Spinal cord (tissue), 10 donors: ENCODE measurements at places on chromosomes 11 and 22.

DNA sequence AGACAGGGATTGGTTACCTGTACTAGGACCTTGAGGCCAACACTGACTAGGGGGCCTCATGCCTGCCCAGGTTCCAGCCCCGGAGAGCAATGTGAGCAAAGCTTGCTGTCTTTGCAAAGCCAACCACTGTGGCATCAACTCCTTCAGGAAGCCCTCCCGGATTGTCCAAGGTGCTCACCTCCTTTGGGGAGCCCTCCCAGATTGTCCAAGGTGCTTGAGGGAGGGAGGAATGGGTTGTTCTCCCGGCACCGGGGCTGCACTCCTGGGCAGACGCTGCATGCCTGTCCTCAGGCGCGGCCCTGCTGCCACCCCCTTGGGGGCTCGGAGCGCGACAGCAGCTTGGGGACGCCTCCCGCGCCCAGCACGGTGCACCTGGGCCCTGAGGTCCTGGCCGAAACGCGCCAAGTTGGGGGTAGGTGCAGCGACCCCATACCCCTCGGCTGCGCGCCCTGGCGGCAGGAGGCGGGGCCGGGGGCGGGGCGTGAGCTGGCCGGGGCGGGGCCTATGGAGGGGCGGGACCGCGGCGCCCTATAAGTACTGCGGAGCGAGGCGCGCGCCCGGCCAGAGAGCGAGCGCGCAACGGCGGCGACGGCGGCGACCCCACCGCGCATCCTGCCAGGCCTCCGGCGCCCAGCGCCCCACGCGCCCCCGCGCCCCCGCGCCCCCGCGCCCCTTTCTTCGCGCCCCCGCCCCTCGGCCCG, at the start of gene CD81:
Gene CD81, plus strand, starts transcription at position 560 of the 701 bp plus-strand sequence. CDS start 240 bp downstream, outside the sequence.
- DNase-seq, result no peak

DNA sequence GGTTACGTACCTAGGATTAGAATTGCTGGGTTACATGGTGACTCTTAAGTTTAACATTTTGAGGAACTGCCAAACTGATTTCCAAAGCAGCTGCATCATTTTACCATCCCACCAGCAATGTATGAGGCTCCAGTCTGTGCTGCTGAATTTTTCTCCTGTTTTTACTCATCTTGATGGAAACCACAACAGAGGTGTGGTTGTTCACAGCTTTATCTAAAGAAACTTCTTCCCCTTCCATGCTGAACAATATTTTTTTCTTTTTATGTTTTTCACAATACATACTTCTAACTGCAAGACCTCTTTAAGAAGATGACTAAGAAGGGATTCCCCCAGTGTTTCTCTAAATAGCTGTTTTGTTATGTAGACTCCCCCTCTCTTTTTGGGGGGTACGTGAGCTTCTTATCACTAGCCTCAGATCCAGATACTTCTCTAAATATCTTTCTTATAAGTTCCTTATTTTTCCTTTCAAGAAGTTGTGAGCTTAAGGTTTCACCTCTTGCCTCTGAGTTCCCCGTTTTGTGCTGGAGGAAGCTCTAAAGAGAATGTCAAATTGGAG, 24.0 kb downstream of the TCP11L1 start:
- no peak for DNase-seq

GRCh38 chr11:128963744-128964325, 21.2 kb upstream of the TP53AIP1 start:
- peak; percentile 84 for DNase-seq

- DNase-seq, result peak; percentile 33
Observed at GRCh38 chr11:46222490-46223251, 54.8 kb upstream of the CREB3L1 start.

- no peak for DNase-seq
Observed at GRCh38 chr11:2368178-2368850, 8.8 kb upstream of the CD81 start.

- no peak for DNase-seq
Observed at GRCh38 chr11:2185324-2186085, 13.9 kb upstream of the TH start.

DNA sequence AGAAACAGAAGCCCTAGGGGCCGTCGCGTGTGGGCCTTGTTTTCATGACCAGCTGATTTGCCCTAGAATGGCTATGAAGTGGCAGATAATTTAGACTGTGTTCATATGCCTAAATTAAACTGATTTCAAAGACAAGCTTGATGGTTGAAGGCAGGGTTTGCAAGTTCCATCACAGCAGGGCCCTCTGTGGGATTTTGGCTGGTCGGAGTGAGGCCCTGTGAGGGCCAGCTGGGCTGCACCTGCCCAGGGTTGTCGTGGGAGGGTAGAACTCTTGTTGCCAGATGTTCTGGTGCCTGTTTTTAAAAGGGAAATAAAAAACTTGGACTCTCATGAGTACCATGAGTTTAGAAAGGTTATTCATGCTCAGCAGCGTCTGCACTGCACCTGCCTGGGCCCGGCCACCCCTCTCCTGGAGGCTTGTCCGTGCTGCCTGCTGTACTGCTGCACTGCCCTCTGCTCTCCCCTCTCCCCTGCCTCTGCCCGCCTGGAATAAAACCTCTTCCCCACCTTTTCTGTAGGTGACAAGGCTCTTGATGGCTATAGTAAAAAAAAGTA, 44.1 kb downstream of the AP2A2 start:
- DNase-seq, result no peak

GRCh38 chr11:20609727-20610707, 10.6 kb downstream of the SLC6A5 start:
- DNase-seq, result no peak

DNA sequence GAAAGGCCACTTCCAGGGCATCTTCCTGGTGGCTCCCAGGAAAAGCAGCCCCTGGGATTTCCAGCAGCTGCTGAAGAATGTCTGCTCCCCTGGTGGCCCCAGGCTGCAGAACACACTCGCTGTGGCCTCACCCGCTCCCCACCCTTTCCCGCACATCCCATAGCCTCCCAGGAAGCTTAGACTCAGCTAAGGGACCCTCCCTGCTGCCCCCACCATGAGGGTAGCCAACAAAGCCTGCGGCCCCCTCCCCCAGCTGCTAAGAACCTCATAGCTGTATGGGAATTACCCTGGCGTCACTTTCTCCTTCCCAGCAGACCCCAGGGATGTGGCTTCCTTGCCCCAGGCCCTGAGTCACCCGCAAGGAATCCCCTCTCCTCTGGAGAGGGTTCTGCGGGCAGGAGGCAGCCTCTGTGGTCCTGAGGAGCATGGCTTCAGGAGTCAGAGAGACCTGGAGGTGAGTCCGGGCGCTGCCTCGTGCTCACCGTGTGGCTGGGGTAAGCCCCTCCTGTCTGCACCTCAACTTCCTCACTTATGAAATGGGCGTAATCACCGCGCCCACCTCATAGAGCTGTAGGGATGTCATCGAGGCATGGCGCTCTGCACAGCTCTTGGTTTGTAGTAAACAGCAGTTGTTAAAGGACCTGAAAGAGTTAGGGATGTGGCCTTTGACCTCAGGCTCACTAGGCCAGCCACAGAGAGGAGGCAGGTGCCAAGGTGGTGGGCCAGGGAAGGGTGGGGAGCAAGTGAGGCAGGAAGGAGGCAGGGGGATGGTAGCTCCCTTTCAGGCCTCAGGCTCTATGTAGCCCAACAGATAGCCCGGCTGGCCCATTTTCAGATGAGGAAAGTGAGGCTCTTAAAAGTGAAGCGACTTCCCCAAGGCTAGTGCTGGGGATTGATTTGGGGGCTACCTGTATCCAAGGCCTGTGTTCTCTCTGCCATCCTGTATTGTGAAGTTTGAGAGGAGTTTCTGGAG, 71.2 kb downstream of the LRRC32 start:
- no peak for DNase-seq

DNA sequence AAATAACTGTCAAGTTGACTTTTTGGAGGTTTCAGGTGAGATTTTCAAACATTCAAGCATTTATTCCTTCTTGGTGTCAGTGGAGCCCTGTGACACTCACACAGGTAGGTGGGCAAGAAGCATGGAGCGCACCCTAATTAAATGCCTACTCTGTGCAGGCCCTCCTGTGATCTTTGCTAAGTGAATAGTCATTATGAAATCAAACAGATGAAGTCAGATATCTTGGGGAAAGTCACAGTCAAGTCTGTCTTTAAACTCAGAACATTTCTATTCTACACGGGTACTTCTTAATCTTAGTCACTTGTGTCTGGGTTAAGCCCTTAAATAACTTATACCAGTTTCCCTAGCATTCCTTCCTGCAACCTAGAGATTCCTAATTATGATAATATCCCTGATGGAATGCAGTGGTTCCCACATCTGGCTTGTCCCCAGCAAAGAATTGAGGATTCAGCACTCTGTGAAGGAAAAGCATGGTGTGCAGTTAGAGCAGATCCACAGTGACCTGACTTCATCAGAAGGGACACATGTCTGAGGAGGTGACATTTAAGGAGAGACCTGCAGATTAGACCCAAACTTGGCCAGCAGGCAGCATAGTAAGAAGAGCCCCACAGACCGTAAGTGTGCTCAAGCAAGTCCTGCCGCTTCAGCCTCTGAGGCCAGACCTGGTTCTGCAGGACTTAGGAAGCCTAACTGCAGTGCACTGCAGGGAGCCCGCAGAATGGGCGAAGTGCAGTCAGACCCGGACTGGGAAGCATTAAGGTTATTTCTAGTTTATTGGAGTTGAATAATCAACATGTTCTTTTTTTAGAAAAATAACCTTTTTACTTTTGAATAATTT, 85.3 kb upstream of the GAL start:
- no peak for DNase-seq

DNA sequence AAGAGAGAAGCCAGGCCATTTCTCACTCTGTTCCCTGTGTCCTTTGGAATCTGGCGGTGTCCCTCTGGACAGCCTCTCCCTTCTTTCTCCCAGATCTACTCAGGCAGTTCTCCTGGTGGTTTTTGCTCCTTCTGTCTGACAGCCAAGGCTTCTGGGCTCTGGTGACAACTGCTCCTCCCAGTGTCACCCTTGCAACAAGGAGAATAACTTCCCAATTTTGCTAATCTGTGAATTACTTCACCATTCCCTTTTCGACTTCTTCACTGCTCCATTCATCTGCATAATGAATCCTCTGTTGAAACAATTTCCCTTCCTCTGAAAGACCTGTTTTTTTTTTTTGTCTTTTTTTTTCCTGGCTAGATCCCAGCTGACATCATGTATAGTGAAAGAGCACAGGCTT, 56.3 kb upstream of the PDE3B start:
- DNase-seq, result no peak

GRCh38 chr11:116808262-116809175, 14.6 kb downstream of the APOA4 start:
- DNase-seq, result no peak

DNA sequence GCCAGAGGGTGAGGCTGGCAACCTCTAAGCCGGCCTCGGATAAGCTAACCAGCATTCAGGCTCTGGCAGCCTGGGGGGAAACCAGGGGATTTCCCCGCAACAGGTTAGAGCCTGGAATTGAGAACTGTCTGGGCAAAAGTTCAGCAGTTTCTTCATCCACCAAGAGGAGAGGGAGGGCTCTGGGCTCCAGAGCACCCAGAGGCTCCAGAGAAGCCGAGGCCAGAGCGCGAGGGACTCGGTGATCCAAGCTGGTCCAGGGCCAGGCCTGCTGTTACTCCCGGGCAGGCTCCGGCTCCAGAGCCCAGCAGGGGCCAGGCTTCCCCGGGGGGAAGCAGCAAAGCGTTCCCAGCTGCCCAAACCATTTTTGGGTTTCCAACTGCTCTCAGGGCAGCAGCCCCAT, 13.3 kb upstream of the SH3BP1 start:
- no peak for DNase-seq

GRCh38 chr22:37647928-37648327, 8.5 kb downstream of the SH3BP1 start:
- DNase-seq, result no peak

DNA sequence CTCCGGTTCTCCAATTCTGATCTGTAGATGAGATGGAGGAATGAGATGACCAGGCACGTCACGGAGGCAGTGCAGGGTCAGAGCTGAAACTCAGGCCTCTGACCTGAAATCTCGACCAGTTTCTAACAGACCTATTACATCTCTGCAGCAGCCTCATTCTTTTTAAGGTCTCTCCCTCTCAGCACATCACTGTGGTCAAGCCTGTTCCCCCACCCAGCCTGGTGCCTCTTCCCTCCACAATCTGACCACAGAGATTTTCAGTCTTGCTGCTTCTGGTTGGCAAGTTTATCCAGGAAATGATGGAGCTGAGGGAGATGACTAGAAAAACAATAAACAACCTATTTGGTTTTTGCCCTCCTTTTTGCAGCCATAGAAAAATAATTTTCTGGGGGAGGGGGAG, 9.5 kb downstream of the GRAMD1B start:
- DNase-seq, result no peak

DNA sequence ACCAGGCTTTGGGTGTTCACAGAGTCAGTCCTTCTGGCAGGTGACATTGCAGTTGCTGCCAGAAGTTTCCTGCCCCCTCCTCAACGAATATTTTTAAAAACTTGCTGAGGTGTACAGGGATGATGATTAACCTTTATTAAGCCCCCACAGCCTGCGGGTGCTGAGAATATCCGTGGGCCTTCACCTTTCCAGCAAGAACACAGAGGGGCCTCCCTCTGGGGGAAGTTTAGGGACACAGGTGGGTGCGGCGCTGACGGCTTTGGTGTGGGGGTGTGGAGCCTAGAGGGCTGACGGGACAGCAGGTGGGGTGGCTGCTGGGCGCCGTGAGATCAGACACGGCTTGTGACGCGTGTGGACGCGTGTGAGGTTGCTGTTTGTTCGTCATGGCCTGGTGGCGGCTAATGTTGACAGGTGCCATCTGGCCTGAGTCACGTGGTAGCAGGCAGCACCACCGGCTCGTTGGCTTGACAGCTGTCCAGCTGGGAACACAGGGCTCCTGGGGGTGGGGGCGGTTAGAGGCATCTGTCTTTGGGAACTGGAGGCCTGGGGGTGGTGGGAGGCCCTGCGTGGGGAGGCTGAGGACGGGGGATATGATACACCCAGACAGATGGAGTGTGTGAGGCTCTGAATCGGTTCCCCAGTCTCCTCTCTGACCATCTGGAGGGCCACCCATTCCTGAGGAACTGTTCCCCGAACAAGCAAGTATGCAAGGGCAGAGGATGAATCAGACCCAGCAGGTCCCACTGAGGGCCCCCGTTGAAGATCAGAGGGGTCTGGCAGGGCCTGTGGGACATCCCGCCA, 12.5 kb upstream of the LRRC10B start:
- DNase-seq, result no peak

DNA sequence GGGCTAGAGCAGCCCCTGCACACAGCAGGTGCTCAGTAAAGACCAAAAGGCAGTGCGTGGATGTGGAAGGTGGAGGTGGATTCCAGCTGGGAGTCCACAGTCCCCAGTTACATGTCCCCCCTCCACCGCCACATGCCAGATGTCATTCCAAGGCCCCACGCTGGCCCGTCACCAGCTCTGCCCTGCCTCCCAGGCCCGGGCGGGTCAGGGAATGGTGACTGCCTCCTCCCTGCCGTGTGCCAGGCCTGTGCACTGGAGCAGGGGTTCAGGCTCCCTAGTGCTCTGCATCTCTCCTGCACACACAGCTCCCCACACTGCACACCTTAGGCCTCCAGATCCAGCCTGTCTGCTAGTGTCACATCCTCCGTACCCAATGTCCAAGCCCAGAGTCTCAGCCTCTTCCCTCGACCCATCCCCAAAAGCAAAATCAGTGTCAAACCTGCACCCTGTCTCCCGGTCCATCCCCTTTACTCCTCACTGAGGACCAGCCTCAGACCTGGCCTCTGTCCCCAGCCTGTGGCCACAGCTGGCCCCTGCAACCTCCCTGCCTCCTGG, 40.2 kb upstream of the PRODH start:
- DNase-seq, result no peak

GRCh38 chr11:14414470-14415461, 55.8 kb upstream of the RRAS2 start:
- no peak for DNase-seq
